ENCODE measurements at places on chromosomes 6 and 20.

DNA sequence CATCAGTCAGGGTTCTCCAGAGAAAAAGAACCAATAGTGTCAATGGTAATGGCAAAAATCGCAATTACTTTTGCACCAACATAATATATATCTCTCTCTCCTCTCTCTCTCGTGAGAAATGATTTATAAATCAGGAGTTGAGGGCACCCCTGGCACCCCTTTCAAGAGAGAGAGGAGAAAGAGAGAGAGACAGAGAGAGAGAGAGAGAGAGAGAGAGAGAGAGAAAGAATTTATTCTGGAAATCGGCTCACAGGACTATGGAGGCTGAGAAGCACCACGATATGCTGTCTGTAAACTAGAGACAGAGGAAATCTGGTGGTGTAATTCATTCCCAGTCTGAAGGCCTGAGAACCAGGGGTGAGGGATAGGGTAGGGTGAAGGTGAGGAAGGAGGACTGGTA is 201.9 kb upstream of the MAP3K7 start:
- no peak for DNase-seq

DNA sequence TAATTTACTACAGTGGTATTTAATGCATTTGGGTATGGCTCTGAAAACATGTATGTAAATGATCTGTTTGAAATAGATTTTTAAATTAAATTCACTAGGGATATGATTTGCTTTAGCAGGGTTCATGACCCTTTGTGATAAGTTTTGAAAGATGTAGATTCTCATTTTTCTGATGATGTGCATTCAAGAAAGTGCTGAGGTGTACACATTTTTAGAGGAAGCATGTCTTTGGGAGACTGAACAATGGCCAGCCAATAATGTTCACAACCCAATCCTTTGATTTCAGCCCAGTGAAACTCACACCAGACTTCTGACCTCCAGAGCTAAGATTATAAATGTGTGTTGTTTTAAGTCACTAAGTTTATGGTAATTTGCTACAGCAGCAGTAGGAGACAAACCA is 71.1 kb downstream of the TMEM244 start:
- DNase-seq, result no peak

- DNase-seq, result no peak
Observed at GRCh38 chr6:127291495-127291894, 24.8 kb downstream of the RNF146 start.

DNA sequence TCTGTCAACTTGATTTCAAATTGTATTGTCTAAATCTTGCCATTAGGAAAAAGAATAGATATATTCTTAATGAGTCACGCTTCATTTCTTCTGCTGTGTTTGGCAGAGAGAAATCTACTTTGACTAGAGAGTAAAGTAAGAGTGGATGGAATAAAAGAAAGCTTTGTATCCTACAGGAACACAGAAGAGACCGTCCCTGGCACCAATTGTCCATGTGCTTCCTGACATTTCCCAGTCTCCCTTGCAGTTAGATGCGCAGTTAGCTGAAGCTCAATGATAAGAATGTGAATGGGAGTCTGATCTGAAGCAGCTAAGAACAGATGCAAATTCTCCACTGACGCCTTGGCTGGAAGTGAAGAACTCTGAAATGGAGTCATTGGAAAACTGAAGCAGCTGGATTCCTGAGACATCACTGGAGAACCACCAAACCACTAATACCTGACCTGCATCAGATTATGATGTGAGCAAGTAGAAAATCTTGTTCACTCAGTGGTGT is 528.2 kb upstream of the MARCKS start:
- DNase-seq, result no peak

- no peak for DNase-seq
Observed at GRCh38 chr6:45864651-45865050, 151.0 kb downstream of the CLIC5 start.

DNA sequence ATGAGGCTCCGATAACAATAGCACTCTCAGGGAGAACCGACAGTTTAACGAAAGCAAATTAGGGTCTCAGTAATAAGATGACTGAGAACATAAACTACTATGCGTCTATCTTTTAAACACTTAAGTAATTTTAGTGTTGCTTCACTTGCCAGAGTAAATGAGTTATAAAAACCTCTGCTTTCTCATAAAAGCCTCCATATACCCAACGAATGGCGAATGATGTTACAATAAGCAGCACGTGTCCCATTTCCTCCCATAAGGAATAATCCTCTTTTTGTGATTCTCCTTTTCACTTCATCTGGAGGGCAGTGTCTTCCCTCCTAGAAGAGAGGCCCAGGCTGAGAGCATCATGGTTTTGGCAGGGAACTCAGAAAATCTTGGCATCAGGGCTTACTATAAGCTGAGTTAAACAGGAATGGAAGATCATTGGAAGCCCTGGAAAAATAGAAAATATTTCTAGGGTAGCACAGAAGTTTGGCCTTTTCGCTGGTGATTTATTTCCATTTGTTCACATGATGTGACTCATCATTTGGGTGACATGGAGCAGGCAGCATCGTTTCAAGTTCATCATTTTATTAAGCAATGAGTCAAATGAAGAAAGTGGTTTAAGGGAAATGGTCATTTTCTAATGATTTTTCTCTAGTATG is 255.4 kb downstream of the ATXN1 start:
- DNase-seq, result no peak

DNA sequence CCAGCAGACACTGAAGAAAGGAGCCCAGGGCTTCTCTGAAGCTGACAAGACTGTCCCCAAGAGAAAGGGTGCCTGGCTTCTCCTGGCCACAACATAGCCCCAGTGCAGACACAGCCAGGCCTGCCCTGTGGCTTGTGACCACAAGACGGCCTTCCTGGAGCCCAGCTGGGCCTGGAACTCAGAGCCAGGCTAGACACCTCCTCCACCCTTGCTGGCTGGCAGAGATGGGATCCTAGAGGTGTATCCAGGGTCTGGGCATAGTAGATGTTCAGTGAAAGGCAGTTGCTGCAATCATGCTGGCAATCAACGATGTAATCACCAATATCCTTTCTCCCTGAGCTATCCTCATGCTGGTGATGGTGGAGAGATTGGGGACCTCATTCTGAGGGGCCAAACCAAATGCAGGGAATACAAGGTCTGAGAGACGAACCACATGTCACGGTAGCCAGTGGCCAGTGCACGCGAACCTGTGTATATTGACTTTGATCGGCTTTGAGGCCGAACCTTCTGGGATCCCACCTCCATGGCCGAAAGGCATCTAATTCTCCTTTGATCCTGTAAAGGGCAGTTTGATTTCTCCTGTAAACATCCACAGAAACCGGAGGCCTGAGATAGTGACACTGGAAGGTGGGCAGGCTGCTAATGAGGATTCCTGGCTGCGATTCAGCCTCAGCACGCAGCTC is 115.2 kb downstream of the PSMB1 start:
- no peak for DNase-seq

GRCh38 chr6:1815827-1816452 is 206.2 kb downstream of the FOXC1 start:
- DNase-seq, result no peak

DNA sequence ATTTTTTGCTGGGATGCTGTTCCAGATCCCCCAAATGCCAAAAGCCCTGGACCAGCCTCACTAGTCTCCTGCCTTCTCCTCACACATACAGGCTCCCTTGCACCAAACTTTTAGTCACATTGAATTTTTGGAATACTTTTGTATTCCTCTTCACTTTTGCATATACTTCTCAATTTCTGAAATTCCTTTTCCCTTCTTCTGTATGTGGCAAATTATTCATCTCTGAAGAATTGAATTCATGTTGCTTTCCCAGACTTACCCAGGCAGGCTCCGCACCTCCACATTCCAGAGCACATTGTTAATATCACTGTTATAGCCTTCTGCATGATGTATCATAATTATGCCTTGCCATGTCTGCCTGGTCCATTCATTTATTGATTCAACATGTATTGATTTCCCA is 255.3 kb upstream of the POU3F2 start:
- DNase-seq, result no peak

DNA sequence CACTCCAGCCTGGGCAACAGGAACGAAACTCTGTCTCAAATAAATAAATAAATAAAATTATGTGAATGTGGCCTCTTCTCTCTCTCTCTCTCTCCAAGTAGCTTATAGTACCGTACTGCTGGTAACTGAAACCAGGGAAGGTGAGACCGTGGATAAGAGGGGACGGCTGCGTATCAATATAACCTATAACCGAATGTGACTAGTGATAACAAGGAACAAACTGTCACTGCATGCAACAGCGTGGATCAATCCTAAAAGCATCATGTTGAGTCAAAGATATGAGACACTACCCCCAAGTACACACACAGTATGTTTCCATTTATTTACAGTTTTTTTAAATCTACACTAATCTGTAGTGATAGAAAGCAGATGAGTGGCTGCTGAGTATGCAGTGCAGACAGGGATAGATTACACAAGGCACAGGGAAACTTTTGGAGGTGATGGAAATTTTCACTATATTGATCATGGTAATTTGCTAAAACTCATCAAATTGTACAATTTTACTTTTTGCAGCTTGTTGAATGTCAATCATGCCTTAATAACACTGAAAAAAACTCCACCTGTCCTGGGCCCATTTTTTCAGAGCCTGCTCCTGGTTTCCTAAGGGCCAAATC is 121.4 kb upstream of the ARMC2 start:
- no peak for DNase-seq

DNA sequence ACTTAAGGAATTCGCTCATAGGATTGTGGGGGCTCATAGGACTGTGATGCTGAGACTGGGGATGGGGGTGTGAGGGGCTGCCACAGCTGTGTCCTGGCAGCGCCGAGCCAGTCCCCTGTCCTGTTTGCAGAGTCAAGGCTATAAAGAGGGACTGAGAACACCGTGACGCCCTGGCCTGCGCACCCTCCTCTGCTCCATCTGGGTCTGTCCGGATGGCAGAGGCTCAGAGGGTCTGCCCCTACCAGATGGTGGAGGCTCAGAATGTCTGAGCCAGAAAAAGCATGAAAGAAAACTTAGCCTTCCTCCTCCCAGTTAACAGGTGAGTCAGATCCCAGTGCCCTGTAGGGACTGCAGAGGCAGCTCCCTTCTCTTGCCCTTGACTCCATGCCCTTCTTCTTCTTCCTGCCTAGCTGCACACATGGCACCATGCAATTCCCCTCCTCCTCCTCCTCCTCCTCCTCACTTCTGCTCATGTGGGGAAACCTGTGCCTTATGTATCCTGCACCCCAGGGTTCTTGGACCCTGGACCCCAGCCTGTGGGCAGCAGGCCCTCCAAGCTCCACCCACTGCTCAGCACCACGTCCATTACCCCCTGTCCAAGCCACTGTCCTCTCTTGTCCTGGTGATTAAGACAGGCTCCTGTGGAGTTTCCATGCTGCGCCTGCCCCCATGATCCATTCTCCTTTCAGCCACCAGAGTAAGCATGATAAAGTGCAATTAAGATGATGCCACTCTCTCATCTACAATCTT is 410.0 kb upstream of the SULF2 start:
- DNase-seq, result no peak

GRCh38 chr6:52394251-52394666 is 25.9 kb upstream of the EFHC1 start:
- DNase-seq, result no peak
